Activated naive CD8-positive, alpha-beta T cell treated with anti-CD3 and anti-CD28 coated beads, Interleukin-2, amount 50 U/mL, for 24 hours (primary cell): ENCODE measurements at places on chromosomes 1 and 21.
A peak's percentile ranks its signal among the peaks of the same experiment; 100 is the strongest.

DNA sequence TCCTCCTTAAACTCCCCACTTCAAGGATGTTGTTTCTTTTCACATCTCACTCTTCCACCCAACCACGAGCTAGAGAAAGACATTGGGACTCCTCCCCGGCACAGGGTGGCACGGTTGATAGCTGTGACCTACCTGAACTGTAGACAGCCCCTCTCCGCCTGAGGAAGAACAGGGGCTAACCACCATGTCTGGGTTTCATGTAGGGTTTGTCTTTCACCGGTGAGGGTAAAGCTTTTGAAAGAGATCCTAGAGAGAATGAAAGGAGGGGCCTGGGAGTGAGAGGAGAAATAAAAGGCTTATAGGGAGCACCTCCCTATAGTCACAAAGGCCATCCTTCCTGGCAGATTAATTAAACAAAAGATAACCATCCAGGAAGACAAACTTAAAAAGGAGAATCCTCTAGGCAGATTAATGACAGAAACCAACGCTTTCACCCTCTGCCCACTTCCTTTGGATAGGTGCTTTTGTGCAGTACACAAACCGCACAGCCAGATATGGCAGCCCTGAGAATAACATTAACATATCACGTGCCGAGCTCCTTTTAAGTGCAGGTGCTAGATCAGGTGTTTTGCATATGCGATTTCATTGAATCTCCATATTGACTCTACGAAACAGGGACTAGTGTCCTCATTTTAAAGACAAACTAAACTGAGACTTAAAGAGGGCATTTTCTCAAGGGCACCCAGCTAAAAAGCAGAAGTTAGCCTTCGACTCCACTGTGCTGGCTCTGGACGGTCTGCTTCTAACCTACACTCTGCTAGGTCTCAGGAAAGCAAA is 178.1 kb upstream of the RUNX1 start:
- peak; percentile 36 for DNase-seq

DNA sequence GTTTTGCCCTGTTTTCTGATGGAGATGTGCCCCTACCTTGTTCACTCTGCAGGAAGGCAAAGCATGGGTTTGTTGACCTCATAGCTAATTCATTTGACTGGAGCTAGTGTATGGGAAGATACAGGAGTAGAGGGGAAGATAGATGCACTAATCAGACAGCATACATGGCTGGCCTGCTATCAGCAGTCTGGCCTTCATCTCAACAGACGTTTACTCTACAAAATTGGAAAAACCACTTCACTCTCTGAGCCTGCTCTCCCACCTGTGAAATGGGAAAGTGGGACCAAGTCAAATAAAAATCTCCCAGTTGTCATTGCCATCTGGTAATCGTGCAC is 235.2 kb upstream of the RAB4A start:
- no peak for DNase-seq

GRCh38 chr1:86987446-86987845 is 73.0 kb downstream of the HS2ST1 start:
- no peak for DNase-seq

DNA sequence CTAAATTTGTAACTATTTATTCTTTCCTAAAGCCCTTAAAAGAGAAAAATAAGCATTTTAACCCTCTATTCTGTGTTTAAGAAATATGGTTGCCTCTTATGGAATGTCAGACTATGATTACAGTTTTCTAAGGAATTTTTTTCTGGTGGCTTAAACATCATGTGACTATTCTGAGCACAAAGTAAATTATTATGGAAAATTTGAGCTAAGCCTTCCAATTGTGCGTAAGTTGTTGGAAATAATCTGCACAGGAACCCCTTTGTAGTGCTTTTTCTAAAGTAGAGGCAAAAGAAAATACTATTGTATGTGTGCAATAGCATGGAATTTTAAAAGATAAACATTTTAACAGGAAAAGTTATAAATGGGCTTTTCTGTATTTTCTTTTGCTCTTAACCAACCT is 254.8 kb downstream of the PBX1 start:
- DNase-seq, result no peak

DNA sequence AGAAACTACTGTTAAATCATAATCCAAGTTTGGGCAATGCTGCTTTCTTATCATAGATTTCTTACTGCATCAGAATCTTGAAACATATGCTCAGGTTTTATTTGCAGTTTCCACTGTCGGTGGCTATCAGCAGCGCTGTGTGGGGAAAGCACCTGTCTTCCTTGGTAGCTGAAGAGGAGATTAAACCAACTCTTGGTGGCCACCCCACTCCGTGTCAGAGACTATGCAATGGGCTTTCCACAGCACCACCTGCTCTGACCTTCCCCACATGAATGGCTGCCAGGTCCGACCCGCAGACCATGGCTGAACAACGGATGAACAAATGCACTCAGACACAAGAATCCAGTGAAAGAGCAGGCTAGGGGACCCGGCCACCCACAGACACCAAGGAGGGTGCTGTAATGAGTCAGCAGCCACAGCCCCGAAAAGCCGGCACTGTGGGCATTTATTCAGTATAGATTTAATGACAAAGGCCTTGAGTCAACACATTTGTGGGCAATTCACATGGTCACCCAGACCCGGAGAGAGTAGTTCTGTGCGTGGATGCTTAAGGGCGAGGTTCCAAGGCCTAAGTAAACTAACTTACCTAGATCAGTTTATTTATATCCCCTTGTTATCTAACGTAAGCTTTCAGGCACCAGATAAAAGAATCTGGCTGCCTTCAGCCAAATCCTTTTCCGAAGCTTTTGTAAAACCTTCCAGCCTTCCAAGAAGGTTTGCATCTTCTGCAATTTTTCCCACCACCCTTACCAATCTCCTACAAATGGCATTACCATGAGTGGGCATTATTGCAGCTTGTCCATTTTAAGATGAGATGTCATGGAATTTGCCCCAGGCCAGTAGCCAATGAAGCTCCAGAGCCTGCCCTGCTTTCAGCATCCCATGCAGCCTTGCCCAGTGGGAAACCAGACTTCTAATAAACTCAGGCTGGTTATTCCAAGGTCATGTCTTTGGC is 82.7 kb downstream of the HLCS start:
- DNase-seq, result no peak

DNA sequence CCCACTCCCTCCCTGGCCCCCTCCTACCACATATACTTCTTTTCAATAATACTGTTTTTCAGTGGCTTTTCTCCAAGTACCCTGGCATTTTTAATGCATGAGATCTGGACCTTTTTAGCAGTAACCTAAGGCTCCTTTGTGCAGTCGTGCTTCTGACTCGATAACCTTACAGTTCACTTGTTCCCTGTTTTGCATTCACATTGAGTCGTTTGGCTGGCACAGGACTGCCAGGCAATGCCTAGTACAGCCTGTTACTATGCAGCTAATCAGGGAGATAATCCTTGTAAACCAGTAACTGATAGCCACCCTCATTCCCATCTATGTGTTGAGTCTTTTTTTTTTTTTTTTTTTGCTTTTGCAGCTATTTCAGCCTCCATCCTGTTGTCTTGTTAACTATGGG is 3.7 kb downstream of the ATP1B1 start:
- DNase-seq, result no peak

DNA sequence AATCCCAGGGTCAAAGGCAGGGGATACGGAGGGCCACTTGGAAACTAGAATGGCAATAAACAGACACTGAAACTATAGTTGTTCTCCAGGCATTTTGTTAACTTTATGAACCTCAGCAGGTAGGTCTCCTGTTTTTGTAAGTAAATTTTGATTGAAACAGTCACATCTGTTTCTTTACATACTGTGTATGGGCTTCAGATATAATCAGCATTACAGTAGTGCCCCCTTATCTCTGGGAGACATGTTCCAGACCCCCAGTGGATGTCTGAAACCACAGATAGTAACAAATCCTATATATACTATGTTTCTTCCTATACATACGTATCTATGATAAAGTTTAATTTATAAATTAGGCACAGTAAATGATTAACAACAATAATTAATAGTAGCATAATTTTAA is 11.5 kb downstream of the STIL start:
- no peak for DNase-seq

GRCh38 chr1:15678578-15678977 is 5.5 kb upstream of the PLEKHM2 start:
- no peak for DNase-seq
